ENCODE measurements at places on chromosomes 7 and 10.

DNA sequence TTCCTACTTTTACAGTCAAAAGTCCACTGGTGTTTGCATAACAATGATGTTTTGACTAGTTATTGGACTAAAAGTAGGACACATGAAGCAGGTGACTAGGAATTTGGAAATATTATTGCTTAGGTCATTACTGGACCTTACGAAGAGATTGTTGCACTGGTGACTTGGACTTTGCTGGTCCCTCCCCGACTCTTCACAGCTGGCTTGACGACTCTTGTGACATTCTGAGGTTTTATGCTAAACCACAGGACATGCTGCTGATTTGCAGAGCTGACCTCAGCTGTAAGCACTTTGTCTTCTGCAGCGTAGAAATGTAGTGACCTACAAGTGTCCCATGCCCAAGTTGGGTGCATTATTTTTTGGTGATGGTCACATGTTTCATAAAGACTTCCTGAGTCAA lies 21.9 kb downstream of the PCBD1 start:
- no peak for DNase-seq

- no peak for DNase-seq
These were observed 266.3 kb downstream of the PPP1R3A start for GRCh38 chr7:113652501-113652900.

DNA sequence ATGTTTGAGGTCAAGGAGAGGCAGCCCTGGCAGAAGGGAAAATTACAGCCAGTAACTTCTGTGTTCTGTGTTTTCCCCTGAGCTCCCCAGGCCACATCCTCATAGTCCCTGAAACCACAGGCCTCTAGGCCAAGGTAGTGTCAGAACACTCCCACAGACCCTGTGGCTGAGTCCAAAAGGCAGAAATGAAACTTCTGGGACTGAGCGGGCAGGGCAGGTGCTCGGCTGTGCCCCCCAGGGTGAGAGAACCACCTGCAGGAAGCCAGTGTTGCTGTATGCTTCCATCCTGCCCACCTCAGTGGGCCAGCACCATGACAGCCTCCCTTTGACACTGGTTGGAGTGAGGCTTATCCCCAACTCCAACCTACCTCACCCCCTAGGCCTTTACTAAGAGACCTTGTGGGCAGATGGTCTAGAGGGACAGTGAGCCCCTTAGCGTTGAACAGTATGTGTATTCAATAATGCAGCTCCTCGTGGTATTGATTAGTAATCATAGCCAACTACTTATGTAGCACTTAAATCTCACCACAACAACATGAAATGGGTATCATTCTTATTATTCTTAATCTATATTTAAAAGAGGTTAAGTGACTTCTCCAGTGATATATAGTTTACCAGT lies 30.3 kb downstream of the PIK3CG start:
- no peak for DNase-seq

GRCh38 chr10:11272915-11273389 lies 255.3 kb downstream of the CELF2 start:
- no peak for DNase-seq

GRCh38 chr7:77337456-77337990 lies 78.6 kb downstream of the GSAP start:
- DNase-seq, result no peak

DNA sequence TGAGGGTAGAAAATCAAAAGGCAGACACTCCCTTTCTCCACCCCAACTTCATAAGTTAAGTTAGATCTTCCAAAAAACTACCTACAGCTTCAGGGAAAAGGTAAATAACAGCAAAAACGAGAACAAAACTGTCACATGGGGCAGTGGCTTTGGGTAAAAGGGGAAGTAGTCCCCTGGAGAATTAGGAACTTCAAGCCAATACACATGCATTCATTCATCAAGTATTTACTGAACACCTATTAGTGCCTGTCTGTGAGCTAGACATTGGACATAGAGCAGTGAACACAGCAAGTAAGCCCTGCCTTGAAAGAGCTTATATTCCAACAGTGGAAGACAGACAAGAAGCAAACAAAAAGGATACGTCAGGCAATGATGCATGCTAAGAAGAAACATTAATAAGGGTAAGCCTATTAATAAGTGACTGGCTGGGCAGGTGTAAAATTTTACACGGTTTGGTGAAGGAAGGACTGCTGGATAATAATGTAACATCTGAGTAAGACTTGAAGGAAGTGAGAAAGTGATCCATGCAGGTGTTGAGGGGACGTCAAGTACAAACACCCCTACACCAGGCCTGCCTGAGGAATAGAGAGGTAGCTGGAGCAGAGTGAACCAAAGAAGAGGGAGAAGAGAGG lies 69.6 kb upstream of the RAPGEF5 start:
- DNase-seq, result no peak

DNA sequence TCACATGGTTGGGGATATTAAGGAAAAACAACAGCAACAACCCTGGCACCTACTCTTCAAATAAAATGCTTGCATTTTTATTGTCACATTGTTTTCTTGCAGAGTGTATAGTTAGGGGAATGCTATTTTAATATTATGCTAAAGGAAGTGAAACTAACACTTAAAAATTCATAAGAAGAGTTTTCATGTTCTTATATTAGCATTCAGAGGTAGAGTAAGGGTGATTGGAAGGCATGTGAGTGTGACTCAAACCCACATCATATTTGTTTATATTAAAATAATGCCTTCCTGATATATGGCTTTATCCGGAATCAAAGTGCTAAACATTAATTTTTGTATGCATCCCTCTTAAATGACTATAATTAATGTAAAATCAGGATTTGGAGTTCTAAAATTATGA lies 59.8 kb upstream of the TES start:
- DNase-seq, result no peak

DNA sequence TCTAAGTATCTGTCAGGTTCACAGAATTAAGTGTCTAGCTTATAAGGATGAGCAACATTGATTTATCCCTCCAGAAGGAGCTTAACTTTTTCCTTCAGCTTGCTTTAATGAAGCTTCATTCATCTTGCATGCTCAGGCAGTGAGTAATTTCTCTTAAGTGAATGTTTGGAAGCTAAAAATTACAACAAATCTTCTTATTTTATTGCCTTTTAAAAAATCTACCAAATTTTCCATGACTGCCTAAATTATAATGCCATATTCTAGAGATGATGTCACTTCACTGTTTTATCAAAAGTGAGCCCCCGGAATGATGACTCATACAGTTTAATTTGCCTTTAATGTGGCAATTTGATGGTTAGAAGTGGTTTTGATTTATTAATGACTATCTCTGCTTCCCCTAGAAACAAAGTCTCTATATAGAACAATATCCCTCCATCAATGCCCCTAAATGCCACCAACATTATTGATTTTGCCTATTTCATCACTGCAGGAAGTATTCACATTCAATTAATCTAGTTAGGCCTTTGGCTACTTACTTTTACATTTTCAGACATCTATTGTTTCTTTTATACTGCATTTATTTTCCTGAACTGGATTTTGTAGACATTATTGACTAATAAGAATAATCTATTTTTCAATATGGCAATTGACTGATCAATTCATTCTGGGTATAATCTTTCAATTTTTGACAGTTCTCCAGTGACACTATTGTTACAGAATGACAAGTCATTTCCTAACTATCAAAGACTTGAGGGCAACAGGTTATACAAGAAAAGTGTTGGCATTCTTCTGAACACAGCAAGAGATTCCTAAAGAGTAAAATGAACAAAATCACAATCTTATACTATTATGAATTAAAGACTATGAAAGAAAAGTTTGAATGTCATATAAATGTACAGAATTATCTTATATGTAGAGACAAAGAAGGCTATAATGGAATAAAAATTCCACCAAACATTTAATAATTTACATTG lies 139.3 kb upstream of the ODAD2 start:
- no peak for DNase-seq

- DNase-seq, result no peak
These were observed 35.8 kb downstream of the PAX2 start for GRCh38 chr10:100781145-100781665.

GRCh38 chr7:158568974-158569857 lies 18.4 kb downstream of the PTPRN2 start:
- no peak for DNase-seq

- no peak for DNase-seq
These were observed 8.2 kb downstream of the TM9SF3 start for GRCh38 chr10:96578633-96579032.

DNA sequence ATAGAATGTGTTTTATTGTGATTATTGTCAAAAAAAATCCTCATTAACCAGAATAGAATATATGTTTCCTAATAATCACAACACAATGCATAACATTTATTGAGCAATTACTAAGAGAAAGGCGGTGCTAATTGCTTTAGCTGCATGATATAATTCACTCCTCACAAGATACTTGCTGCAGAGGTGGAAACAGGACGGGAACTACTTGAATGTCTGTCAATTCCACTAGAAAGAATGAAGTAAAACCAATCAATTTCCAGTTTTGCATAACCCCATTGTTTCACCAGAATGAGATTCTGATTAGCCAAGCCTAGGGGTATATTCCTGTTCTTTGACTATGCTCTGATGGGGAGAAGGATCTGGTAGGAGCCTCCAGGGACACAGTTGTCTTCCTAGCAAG lies 239.1 kb upstream of the NRP1 start:
- no peak for DNase-seq

- DNase-seq, result no peak
These were observed 15.9 kb upstream of the ADCK2 start for GRCh38 chr7:140656548-140657515.
